Fibroblast of skin of abdomen (primary cell): ENCODE measurements at places on chromosomes 7 and 10.

GRCh38 chr7:108158776-108159175, 28.6 kb upstream of the LAMB4 start:
- no peak for DNase-seq

DNA sequence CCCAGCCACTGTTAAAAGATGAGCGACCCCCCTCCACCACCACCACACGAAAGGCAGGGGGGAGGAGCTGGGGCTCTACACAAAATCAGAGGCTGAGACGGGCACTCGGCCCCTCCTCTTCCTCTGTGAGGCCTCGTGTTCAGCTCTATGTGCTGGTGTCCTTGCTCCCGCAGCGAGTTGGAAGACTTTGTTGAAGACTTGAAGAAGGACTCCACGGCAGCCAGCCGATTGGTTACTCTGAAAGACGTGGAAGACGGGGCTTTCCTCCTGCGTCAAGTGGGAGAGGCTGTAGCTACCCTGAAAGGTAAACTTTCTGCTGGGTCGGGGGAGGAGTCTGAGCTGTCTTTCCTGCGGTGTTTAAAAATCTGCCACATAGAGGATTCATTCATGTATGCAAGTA, 203.7 kb downstream of the ARHGAP21 start:
- no peak for DNase-seq

DNA sequence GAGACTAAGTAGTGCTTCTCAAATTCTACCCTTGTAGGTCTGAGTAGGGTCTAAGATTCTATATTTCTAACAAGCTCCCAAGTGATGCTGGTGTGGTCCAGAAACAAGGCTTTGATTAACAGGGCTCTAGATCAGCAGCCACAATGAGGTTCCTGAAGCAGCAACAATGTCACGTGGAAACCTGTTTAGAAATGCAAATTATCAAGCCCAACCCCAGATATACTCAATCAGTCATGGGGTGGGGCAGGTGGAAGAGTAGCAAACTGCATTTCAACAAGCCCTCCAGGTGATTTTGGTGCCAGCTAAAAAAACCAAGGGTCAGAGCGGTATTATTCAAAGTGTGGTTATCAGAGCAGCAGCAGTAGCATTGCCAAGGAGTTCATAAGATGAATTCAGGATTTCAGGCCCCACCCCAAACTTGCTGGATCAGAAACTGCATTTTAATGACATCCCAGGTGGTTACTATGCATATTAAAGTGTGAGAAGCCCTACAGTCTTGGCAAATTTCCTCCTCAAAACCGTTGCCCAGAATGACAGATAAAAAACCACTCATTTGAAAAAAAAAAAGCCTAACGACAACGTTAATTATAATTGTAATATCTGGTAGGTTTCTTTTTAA, 199.2 kb downstream of the AHR start:
- no peak for DNase-seq

- DNase-seq: no peak
Observed at GRCh38 chr7:73397521-73398281, 35.9 kb upstream of the FZD9 start.

DNA sequence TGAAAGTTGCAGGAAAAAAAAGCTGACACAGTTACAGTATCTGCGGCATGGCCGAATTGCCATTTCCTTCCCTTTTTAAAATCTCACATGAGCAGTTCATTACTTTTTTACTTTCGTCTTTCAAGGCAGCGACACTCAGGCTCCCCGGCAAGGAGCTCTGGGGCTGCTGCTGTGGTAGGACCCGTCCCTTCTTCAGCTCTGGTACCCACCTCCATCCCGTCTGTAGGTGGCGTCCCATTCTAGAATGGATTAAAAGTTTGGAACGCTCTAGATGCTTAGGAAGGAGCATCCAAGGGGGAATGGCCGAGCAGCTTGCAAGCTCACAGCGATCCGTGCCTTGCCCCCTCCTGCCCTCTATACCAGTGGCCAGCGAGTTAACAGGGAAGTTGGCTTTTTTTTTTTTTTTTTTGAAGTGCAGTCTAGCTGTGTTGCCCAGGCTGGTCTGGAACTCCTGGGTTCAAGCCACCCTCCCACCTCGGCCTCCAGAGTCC, 22.8 kb upstream of the TTYH3 start:
- DNase-seq: peak; percentile 45

- no peak for DNase-seq
Observed at GRCh38 chr10:53108317-53108934, 335.8 kb upstream of the MBL2 start.

DNA sequence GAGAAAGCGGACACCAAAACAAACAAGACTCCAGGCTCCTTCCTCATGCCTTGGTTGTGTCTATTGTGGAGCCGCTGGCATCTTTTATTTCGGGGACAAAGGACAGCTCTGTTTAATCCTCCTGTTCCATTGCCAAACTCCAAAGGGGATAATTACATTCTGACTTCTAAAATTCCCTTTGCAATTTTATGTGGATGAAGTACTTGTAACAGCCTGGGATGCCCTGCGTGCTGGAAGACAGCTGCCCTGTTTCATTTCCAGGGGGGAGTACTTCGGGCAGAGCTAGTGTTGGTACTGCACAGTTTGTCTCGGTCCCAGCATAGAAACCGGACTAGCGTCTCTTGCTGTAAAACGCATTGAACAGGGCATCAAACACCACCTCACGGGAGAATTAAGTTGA, 90.9 kb downstream of the BAMBI start:
- DNase-seq: no peak

DNA sequence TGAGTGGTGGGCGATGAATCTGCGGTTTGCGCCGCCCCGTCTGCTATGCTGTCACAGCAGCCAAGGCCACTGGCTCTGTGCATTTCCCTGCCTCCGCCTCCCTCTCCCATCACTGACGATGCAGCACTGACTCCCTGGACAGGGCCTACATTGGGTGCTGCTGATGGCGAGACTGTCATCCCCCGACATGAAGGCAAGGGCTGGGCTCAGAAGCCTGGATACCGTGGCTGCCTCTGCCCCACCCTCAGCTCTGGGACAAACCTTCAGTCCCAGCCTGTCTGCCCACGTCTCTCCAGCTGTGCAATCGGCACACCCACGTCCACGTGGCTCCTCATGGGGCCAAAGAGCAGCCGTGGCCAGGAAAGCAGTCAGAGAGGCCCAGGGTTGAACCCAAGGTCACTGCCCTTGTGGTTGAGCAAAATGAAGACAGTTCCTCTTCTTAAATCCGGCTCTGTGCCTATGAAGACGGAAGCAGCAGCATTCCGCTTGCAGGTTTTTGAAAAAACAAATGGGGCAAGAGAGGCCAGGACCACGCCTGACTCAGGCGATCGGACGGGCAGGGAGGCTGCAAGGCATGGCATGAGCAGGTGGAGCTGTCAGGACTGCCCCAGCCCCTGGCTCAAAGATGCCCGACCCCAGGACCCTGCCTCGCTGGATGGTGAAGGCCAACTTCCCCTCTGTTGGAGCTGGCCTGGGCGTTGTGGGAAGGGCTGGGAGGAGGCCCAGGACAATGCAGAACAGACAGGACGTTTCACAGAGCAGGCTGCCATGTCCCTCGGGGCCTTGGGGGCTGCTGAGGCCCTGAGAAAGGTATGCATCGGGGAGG, 517.5 kb downstream of the DNAJB6 start:
- DNase-seq: no peak

- no peak for DNase-seq
Observed at GRCh38 chr7:17626235-17626634, 314.1 kb downstream of the SNX13 start.

DNA sequence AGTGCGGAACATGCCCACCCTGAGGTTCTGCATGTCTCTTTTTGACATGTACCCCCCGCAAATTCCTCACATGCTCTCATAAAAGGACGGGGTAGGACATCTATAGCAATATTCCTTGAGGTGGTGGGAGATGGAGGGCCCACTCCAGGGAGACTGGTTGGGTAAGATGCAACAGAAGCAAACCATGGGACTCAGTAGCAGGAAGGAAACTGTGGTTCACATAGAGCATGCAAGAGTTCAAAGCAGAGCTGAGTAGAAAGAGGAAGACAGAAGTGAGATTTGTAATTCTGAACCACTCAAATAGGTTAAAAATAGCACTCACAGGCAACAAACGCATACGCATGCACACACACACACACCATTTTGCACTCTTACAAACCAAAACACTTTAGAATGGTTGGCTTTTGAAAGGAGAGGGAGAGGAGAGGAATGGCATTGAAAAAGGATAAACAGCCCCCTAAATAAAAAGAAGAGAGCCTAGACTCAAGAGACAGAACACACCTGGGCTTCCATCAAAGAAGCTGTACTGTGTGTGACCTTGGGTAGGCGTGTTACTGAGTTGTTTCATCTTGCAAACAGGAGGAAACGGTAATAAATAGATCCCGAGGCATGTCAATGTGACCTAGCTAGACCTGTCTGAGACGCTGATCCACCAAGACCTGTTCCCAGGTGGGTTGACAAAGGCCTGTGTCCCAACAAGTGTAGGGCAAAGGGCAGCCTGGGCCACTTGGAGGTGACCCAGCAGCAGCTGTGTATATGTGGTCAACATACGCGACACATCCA, 77.6 kb upstream of the LRRC4 start:
- no peak for DNase-seq

GRCh38 chr7:117127585-117128168, 174.4 kb downstream of the ST7 start:
- peak; percentile 58 for DNase-seq

- DNase-seq: no peak
Observed at GRCh38 chr10:120584786-120585185, 127.8 kb downstream of the PLPP4 start.

GRCh38 chr7:99120501-99120900, 23.4 kb downstream of the SMURF1 start:
- no peak for DNase-seq

- no peak for DNase-seq
Observed at GRCh38 chr10:129580901-129581300, 113.9 kb downstream of the MGMT start.

- no peak for DNase-seq
Observed at GRCh38 chr7:98203261-98203963, 7.8 kb upstream of the BHLHA15 start.

- peak; percentile 39 for DNase-seq
Observed at GRCh38 chr7:81692146-81692905, 77.5 kb downstream of the HGF start.

GRCh38 chr7:112362731-112363131, 87.5 kb upstream of the IFRD1 start:
- peak; percentile 12 for DNase-seq

- DNase-seq: no peak
Observed at GRCh38 chr7:149714910-149715471, 58.4 kb downstream of the ZNF467 start.

DNA sequence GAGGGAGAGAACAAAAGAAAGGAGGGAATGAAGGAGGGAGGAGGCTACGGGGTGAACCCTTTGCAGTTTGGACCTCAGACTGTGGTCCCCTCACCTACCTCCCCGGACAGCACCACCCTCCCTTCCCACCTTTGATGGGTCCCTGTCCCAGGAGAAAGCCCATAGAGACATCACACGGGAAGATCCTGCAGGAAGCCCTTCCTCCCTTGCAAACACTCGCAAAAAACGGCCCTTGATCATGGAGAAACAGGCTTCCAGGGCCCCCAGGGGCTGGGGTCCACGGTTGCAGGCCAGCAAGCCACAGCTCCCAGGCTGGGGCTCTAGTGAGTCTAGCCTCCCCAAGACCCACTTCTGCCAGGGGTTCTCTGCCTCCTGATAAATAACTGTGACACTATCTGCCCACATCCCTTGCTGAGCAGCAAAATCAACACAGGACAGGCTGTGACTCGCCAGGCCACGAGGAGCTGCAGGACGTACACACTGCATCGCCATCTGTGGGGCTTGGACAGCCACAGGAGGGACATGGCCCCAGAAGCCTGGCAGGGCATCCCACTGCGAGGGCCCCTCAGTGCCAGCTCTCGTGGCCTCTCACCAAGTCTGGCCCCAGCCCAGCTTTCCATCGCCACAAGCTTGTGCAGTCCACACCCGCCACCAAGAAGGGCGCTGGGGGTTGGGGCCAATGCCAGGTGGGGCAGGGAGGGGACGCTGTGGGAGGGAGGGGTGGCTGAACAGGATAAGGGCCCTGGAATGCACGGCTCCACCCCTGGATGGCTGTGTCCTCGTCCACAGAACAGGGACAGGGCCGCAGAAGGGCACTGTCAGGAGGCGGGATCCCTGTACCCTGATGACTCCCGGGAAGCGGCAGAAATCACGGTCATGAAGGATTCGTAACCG, 34.2 kb downstream of the PDGFA start:
- no peak for DNase-seq

GRCh38 chr10:104735036-104735756, 94.1 kb downstream of the SORCS3 start:
- no peak for DNase-seq

DNA sequence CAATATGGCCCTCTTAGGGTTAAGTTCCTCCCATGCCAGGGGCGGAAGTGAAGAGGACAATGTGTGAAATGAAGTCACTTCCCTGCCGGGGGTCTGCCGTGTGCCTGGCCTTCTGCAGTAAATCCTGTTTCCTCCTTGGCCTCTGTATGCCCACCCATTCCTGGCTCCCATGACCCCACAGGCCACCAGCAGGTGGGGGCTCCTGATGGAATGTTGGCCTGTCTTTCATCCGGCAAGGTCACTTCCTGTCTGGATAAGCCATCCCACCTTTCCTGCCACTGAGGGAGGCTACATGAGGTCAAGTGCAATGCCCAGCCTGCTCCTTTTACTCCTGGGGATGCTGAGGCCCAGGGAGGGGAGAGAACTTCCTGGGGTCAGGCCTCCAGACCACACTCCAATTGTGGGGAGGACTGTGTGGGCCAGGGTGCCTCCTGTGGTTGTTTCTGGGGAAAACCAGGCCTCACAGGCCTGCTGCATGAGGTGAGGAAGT, 22.3 kb downstream of the PALD1 start:
- DNase-seq: no peak

- DNase-seq: no peak
Observed at GRCh38 chr7:7098280-7098818, 84.0 kb upstream of the C1GALT1 start.

GRCh38 chr10:6234371-6234770, 31.6 kb downstream of the PFKFB3 start:
- no peak for DNase-seq

DNA sequence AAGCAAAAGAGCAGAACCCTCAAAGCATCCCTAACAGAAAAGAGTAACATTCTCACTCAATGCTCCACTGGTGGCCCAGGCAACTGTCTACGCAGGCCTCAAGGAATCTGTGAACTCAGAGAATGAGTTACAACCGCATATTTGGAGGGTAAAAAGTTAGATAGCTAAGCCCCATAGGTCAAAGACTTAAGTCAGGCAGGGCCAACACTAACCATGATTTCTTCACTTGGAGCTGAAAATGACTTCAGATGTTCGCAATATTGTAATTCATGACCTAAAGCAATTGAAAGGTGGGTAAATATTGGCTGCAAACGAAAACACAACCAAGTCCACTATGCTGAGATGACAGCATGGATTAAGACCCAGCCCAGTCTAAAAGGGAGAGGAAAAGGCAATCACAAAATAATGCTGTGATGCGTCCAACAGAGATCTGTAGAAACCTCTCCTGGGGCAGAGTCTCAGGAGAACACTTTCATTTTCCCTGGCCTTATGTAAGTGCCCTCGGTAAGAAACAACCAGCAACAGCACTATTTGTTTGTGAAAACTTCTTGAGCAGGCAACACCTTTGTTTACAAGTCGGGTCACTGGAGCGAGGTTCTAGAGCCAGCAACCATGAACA, 176.5 kb downstream of the TNS3 start:
- DNase-seq: no peak

GRCh38 chr10:26438534-26439341, 597 bp downstream of the APBB1IP start:
- no peak for DNase-seq

- no peak for DNase-seq
Observed at GRCh38 chr10:45509491-45509890, 135.5 kb downstream of the ALOX5 start.
